ENCODE measurements at places on chromosomes 16 and 17. TPM values are rescaled to one million over a fixed set of nuclear protein-coding genes. Genes with fewer than 3 reads are reported as not detected.

DNA sequence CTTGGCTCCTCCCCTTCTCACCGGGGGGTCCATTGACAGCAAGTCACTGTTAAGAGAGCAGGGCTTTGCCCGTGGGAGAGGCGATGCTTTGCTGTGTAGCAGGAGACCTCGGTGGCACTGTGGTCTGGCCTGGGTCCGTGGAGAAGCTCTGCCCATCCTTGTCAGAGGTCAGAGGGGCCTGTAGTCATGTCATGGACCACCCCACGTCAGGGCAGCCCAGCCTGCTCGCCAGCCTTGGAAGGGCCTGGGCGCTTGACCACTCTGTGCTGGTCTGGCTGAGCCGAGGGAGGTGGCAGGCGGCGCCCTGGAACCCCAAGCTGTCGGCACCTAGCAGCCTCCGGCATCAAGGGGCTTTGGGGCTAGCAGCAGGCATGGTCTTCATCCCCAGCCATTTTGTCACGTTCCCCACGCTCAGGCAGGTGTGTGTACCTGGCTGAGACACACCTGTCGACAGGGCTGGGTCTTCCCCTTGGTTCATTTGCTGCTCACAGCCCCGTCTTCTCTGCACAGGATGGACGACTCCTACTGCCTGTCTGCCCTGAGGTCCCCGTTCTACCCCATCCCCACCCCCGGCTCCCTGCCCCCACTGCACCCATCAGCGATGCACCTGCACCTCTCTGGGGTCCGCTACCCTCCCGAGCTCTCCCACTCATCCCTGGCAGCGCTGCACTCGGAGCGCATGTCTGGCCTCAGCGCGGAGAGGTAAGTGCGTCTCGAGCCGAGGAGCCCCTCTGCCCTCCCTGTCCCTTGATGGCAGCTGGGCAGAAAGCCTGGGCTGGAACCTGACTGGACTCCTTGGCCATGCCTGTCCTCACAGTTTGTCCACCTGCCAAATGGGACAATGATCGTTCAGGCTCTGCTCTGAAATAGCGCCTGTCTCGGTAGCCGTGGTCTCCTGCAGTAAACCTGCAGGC lies 33.3 kb downstream of the GINS2 start:
- DNase-seq = no peak

DNA sequence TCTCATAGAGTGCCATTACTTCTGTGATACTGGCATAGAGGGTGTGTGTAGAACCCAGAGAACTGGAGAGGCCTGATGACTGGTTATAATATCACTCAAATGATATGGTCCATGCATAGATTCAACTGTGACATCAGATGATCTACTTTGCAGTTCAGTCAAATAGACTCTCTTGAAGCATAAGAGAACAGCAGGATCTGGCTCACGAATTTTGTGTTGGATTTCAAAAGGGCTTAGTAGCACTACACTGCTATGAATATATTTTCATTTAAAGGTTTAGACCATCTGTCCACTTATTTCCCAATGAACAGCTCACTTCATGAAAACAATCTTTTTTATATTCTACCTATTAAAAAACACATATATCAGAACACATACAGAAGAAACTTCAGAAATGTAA lies 119.7 kb downstream of the KIF2B start:
- no peak for DNase-seq

DNA sequence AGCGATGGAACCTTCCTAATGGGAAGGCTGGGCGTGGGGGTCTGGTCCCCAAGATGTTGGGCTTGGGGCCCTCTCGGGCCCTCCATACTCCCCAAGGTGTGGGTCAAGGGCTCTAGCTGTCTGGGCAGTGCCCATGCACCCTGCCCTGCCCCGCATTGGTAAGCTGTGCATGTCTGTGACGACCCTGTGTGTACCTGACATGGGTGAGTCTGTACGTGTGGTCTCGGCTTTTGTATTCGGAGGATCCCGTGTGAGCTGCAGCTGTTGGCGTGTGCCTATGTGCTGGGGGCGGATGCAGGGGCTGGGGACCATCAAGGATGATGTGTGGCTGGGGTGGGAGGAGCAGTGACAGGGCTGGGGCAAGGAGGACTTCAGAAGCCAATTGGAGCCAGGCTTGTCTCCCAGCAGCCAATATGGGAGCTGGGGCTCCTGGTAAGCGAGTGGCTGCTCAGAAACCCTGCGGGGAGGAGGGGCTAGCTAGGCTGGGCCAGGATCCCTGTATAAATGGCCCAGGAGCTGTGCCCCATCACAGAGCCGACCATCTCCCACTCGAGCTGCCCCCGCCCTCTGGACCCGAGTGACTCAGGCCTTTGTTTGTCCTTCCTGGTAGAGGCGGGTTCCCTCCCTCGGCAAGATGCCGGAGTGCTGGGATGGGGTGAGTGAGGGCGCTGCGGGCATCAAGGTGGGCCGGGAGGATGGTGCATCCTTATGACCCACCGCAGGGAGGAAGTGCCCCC lies at the start of gene NDRG4:
TSS of gene NDRG4 (plus strand) at position 529 of the 737 bp plus-strand sequence. CDS start at position 635, 106 bp downstream.
- DNase-seq = peak; percentile 83

- DNase-seq = peak; percentile 39
Measured at GRCh38 chr17:45307290-45308015, 9.4 kb downstream of the MAP3K14 start.

DNA sequence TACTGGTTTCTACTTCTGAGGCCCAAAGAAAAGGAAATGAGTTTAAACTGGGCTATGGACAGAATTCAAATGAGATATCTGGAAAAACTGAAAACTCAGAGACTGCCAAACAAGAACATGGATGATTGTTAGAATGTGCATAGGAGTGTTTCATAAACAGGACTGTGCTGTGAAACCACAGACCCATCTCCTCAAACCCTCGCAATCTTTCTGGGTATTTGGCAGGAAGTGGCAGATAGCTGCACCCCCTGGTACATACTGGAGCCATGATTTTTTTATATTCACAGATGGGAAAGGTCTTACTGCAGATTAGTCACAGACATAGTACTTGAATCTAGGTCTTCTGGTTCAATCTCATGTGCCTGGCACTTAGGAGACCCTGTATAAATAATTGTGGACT lies 145.0 kb downstream of the CCDC182 start:
- no peak for DNase-seq

- DNase-seq = peak; percentile 63
Measured at GRCh38 chr17:69235338-69236058, 6.9 kb upstream of the ABCA10 start.

DNA sequence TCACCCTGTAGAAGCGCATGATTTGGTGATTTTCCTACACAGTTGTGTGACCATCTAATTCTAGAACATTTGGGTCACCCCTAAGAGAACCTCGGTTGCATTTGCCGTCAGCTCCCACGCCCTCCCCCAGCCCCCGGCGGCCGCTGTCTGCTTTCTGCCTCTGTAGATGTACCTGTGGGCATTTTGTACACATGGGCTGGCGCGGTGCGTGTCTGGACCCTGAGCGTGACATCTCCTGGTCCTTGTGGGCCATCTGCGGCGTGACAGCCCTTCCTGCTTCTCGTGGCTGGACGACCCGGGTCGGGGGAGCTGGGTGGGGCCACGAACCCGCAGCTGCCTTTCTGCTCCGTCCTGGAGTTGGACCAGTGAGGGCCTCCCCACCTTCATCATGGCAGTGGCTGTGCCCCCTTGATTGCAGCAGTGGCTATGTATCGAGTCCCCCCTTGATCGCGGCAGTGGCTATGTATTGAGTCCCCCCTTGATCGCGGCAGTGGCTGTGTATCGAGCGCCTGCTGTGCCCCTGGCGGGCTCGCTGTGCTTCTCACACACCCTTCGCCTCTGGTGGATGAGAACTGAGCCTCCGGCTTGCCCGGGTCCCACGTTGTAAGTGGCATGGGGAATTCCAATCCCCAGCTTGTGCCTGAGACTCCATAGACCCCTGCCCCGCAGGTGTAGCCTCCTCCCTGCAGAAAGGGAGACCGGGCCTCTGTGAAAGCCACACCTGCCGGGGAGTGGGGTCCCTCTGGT lies 24.1 kb downstream of the GSE1 start:
- no peak for DNase-seq

GRCh38 chr16:71260995-71261394 lies 28.2 kb downstream of the CMTR2 start:
- DNase-seq = no peak

GRCh38 chr16:31488468-31489297 lies 5.8 kb downstream of the SLC5A2 start:
- no peak for DNase-seq

- DNase-seq = peak; percentile 77
Measured at GRCh38 chr16:30949650-30950515, 1.0 kb downstream of the ORAI3 start.

DNA sequence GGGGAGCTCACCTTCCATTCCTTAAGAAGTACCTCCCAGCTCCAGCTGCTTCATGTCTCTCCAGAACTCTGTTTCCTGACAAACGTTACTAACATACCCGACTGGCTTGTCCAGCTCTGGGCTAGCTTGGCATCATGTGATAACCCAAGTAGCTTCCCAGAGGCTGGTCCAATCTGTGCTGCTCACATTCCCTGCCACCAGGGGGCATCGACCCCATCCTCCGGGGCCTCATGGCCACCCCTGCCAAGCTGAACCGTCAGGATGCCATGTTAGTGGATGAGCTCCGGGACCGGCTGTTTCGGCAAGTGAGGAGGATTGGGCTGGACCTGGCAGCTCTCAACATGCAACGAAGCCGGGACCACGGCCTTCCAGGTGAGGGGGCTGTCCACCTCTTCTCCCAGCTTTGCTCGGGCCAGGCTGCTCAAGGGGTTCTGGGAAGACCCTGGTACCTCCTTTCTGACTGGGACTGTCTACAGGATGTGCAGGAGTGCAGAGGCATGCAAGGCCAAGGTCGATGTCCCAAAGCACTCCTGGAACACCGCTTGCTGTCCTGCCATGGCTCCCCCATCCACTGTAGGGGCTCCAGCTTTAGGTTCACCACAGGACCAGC lies 7.6 kb downstream of the EPX start:
- DNase-seq = peak; percentile 71

- no peak for DNase-seq
Measured at GRCh38 chr17:61384354-61384691, 15.3 kb upstream of the TBX2 start.

DNA sequence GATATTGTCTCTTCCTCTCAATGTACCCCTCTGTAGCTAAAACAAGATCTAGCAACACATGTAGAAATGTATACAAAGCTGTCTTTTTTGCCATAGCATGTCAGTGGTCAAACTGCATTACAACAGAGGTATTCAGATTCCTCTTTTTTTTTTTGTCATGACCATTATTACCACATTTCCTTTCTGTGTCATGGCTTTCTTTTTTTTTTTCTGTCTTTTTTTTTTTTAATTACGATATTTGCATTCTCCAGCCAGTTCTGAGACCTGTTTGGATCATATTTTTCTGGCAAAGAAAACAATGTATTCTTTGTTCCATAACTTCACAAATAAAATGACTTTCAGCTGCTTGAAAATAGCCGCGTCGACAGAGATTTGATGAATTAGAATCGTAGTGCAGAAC lies 27.4 kb upstream of the CAPNS2 start:
- DNase-seq = no peak

- DNase-seq = peak; percentile 34
Measured at GRCh38 chr16:524274-525040, 3.1 kb upstream of the CAPN15 start.

DNA sequence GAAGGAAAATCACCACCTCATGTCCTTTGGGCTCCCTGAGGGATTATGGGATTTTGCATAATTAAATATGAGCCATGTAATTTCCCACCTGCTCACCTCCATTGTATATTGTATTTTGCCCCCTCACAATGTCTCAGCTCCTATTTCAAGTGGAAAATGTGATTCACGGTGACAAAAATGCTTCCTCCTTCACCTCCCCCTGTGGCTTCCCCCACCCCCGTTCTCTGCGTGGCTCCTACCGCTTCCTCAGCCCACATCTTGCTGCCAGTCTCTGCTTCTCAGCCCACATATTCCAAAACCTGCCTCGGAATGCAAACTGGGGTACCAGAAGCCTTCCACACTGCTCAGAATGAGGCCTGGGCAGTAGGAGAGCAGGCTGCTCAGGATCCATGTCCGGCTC lies 394.5 kb upstream of the C16orf82 start:
- DNase-seq = no peak

DNA sequence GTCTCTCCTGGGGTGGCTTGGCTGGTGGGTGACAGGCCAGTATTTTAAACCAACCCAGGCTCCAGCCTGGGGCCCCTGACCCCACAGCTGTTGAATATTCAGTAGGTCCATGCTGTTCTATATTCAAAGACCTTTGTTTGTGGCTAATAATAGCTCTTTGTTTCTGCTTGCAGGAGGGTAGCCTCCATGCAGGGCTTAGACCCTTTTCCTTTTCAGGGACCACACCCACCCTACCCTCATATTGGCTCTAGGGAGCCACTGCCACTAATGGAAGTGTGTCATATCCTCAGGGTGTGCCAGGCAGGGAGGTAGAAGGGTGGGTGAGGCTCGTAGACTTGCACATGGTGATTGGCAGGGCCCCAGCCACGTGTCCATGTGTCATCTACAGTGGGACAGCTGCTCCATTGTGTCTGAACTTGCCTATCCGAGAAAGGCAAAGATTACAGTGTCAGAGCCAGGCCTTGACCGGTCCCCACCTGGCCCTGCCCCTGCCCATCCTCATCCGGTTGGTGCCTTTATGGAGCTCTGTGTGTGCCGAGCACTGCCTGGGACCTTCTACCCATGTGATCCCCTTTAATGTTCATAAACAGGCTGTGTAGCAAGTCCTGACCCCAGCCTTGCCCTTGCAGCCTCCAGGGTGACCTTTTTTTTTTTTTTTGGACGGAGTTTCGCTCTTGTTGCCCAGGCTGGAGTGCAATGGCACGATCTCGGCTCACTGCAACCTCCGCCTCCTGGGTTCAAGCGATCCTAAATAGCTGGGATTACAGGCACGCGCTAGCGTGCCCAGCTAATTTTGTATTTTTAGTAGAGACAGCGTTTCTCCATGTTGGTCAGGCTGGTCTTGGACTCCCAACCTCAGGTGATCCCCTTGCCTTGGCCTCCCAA lies 22.1 kb downstream of the TMC7 start:
- DNase-seq = peak; percentile 99

DNA sequence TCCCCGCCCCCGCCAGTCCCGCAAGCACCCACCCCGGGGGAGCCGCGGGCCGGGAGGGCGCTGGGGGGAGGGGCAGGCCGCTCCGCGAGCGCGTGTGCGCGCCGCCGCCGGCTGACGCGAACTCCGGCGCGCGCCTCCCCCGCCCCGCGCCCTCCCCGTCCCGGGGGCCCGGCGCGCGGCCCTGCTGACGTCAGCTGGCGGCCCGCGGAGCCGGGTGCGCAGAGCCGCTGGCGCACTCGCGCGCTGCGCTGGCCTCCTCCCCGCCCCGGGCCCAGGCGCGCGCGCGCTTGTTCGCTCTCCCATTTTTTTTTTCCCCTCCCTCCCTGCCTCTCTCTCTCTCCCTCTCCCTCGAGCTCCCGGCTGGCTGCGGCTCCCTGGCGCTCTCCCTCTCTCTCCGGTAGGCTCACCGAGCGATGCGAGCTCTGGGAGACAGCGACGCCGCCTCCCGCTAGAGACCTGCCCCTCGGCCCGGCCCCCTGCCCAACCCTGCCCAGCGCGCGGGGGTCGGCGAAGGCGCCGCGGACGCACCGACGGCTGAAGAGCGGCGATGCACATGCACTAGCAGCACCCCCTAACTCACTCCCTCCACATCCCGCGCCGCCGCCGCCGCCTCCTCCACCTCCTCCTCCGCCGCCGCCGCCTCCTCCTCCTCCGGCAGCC lies at the start of gene GNAO1:
TSS of gene GNAO1 (plus strand) at position 334 of the 660 bp plus-strand sequence. CDS start 747 bp downstream, outside the sequence.
- DNase-seq = peak; percentile 82

- no peak for DNase-seq
Measured at GRCh38 chr17:7221278-7222092, 1.7 kb downstream of the ACADVL start.

DDX19B gene
- 7.9 TPM for total RNA-seq

ACSM5 gene
- 1.2 TPM for total RNA-seq

CRHR1 gene
- not detected for total RNA-seq

TMIGD1 gene
- total RNA-seq = not detected

CLEC10A gene
- total RNA-seq = not detected

CCL1 gene
- not detected for total RNA-seq
